ENCODE measurements at places on chromosomes 16 and 17. TPM values are rescaled to one million over a fixed set of nuclear protein-coding genes. Genes with fewer than 3 reads are reported as not detected.

GRCh38 chr17:81402530-81402941, 7.3 kb downstream of the BAHCC1 start:
- no peak for DNase-seq

- no peak for DNase-seq
Observed at GRCh38 chr17:7688808-7689316, 585 bp downstream of the WRAP53 start.

DNA sequence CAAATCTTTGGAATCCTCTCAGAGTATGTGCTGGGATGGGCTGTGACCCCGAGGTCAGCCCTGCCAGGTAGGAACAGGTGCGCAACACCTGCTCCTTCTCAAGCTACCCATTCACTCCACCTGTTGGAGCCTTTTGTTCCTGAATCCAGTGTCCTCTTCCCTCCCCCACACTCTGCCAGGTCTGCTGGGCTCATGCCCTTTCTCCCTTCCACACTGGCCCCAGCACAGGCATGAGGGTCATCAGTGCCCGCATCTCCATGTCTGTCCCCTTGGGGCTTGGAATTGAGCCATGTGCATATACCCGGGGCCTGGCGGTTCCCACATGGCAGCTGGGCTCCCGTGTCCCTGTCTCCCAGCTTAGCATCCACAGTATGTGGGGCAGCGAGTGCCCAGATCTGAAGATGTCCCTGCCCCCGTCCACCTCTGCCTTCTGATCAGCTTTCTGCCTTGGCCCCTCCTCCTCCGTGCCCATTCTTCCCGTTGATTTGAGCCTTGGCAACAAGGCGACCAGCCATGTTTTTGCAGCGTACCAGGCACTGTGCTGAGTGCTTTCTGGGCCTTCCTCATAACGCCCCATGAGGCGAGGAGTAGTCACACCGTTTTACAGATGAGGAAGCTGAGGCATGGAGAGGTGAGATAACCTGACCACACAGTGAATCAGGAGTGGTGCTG, 102.2 kb downstream of the RAP1GAP2 start:
- peak; percentile 58 for DNase-seq

DNA sequence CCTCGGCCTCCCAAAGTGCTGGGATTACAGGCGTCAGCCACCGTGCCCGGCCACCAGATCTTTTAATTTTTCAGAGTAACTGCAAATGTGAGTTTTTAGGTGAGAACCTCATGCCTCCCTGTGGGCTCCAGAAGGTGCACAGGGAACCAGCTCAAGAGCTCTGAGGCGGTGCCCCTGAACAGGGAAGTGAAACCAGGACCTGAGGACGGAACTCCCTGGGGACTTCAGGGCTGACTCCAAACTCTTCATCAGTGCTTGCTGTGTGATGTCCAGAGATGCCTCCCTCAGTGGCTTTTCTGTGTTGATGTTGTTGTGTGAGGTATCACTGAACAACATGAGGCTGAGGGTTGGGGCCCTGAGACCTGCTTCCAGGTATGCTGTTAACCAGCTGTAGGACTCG, 23.8 kb downstream of the SLC12A3 start:
- no peak for DNase-seq

- DNase-seq: no peak
Observed at GRCh38 chr17:74097450-74098135, 105.9 kb upstream of the RPL38 start.

DNA sequence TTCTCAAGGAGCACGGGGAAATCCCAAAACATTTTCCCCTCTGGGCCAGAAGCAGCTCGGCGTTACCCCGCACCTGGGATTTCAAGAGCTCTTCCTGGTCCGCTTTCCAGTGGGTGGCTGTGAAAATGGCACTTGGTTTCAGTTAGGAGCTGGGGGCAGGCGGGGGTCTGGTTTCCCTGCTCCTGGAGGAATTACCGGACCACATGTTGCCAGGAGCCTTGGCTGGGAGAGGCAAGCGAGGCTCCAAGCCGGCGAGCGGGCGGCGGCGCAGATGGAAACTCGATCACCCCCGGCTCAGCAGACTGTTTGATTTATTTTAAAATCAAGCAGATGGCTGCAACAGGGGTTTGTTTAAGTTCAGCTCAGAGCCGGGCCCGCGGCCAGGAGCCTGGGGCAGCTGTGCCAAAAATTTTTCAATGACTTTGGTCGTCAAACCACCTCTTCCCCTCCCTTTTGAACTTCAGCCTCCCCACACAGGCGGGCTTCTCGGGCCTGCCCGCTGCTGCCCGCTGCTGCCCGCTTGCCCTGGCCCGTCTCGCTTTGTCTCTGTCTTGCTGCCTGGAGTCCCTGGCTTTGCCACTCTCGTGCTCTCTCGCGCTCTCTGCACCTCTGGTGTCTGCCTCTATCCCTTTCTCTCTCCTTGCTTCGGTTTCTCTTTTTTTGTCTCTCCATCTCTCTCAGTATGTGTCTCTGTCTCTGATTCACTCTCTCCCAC, 108.0 kb upstream of the CIBAR2 start:
- peak; percentile 81 for DNase-seq

DNA sequence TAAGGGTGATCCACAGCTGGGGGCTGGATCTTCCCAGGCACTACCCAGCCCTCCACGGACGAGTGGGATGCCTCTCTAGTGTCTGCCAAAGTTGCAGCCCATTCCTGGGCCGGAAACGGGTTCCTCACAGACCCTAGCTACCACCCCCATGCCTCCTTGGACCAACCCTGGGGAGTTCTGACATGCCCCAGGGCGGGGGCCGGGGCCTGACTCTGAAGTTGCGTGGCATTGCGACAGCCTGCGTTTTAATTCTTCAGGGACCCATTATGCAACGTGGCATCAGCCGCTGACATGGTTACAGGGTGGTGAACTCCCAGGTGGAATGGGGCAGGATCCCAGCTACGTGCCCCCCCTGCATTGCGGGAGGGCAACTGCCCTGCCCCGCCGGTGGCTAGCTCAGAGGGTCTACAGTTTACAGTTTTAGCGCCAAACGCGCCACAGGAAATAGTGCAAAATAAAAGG, 2.7 kb downstream of the CBX4 start:
- peak; percentile 62 for DNase-seq

DNA sequence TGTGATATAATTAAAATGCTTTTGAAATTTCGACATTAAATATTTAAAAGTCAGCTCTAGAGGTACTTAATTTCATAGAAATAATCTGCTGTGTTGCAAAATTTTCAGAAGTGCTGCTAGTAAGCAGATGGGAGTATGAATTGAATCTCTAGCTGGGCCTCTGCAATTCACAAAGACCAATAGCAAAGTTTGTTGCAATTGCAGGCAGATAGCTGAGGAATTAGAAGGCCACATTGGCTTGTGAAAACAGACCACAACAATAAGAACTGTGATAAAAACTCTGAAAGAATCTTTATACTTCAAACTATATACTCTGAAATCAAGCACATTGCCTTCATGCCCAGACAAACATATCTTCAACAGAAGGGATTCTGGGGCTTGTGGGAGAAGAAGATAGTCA, 636.3 kb upstream of the SOX9 start:
- no peak for DNase-seq

DNA sequence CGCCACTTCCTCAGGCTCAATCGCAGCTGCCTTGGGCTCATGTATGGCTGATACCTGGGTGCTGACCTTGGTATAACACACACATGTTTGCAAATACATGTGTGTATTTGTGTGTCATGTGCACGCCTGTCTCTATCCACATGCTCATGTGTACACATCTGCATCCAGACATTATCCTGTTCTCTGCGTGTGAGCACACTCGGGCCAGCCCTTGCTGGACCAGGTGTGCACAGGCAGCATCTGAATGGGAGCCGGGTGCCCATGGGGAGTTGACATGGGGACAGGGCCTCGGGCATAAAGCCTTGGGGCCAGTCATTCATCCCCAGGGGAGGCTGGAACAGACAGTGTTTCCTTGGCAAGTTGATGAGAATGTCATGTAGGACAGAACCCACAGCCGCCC, 29.1 kb upstream of the CRHR1 start:
- DNase-seq: no peak

DNA sequence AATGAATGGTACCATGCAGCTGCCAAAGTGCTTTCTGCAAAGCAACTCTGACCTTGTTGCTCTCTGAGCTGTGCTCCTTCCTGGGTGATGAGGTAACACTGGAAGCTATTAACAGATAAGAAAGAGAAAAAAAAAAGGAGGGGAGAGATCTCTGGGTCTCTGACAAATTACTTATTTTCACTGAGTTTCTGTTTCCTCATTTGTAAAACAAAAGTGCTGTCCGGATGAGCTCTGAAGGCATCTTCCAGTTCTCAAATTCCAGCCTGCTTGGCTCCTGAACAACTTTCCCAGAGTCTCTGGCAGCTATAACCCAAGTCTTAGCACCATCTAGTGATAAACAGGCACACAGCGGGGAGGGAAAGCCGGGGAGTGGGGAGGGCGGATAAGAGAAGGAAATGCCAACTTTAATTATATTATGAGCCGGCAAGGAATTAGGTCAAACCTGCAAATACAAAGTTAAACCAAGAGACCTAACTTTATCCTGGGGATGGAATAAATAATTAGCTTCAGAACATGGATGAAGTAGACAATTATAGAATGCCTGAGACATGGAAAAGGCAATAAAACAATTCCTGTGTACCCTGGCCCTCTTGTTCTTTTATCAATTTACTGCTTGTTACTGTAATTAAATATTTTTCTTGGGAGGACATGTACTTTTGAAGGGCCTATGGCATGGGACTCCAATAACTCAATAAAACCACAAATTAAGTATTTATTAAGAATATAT, 61.3 kb upstream of the KIFC3 start:
- DNase-seq: peak; percentile 62

DNA sequence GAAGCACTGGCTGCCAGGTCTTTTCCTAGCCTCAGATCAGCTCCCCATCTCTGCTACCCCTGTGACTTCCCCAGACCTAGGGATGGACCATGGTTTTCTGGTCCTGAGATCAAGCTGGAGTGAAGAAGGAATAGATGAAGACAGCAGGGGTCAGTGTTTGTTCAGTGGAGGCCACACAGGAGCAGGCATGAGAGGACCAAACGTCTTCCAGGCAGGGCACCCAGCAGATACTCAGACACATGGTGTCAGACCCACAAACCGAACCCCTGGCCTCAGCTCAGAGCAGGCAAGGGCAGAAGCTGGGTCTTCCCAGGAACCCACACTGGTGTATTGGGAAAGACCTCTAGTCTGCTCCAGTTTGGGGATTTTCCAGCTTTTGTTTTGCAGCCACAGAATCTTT, 189.7 kb downstream of the IRX5 start:
- DNase-seq: peak; percentile 33

GRCh38 chr16:57531635-57532265, 4.6 kb downstream of the CCDC102A start:
- peak; percentile 10 for DNase-seq

DNA sequence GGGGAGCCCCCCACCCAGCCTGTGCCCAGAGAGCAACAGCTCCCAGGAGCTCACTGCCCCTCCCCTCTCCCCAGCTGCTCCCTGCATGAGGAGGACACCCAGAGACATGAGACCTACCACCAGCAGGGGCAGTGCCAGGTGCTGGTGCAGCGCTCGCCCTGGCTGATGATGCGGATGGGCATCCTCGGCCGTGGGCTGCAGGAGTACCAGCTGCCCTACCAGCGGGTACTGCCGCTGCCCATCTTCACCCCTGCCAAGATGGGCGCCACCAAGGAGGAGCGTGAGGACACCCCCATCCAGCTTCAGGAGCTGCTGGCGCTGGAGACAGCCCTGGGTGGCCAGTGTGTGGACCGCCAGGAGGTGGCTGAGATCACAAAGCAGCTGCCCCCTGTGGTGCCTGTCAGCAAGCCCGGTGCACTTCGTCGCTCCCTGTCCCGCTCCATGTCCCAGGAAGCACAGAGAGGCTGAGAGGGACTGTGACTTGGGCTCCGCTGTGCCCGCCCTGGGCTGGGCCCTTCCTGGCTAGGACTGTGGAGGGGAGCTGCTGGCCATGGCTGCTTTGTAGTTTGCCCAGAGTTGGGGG, 584 bp downstream of the TCAP start:
- peak; percentile 74 for DNase-seq

- DNase-seq: peak; percentile 32
Observed at GRCh38 chr17:9330611-9331271, 244.9 kb downstream of the STX8 start.

DNA sequence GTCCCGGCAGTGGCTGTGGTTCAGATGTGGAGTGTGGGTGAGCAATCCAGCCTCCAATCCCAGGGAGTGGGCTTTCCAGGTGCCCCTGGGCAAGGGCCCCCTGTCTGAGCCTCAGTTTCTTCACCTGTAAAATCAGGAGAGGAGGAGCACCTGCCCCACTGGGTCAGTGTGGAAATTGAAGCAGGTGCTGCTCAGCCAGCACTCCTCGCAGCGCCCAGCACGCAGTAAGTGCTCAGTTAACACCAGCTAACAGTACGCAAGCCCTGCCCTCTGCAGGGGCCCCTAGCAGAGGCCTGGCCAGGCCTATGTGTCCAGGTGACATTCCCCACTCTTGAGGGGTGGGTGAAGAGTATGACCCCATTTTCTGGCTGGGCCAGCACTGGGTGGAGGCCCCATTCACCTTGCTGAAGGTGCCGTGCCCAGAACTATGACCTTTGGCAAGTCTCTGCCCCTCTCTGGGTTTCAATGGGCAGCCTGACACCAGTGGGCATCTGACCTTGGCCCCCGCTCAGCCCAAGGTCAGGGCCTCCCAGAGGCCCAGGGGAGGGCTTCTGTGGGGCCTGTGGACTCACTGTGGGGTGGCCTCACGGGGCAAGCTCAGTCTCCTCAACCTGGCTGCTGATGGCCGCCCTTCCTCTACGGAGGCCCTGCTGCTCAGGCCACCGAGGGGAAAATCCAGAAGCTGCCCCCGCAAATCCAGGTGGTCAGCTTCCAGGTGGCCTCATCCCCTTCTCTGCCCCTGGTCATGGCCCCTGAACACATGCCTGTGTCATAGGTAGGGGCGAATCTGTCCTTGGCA, 2.5 kb downstream of the MTSS2 start:
- no peak for DNase-seq

DNA sequence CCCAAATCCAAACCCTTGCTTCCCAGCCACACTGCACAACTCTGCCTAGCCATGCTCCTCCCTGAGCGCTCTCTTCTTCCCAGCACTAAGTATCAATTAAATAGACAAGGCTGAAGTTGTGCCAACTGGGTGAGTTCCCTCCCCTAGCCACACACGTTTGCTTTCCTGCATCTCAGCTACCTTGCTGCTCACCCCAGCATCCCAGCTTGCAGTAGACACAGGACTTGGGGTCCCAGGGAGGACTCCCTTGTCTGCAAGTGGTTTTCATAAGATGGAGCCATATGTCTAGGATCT, 4.9 kb downstream of the CCDC182 start:
- no peak for DNase-seq

- DNase-seq: no peak
Observed at GRCh38 chr17:34606763-34607162, 27.4 kb downstream of the TMEM132E start.

DNA sequence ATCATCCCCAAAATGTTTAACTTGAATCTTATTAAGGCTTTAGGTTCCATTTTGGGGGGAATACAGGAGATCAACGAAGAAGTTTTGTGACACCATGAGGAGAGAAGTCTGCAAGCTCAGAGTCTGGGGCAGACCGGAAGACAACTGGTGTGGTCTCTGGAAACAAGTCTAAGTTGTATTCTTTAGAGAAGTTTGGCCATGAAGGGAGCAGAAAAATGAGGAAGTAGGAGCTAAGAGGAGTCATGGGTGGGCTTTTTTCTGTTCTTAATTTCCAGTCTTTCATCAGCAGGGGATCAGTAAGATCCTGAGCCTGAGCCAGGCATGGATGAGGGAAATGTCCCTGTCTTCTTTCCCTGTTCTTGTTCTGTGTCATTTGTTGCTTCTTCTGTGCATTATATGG, 35.8 kb upstream of the NF1 start:
- DNase-seq: no peak

Gene ADGRG3
- total RNA-seq: 0.07 TPM

Gene CCL4L2
- not detected for total RNA-seq

Gene ZG16
- not detected for total RNA-seq

Gene TEKT3
- total RNA-seq: 0.21 TPM

Gene TBC1D3E
- not detected for total RNA-seq

Gene KCNH4
- total RNA-seq: not detected

Gene NOG
- total RNA-seq: 0.78 TPM

Gene SIRT7
- 19.0 TPM for total RNA-seq

Gene VAT1L
- 18.6 TPM for total RNA-seq

Measured in H7 (cell line).